ENCODE measurements at places on chromosomes 11 and 22. TPM values are rescaled to one million over a fixed set of nuclear protein-coding genes. Genes with fewer than 3 reads are reported as not detected.

SLC5A1 gene
- not detected for total RNA-seq

PPP6R2 gene
- total RNA-seq = 55.9 TPM

RASD2 gene
- not detected for total RNA-seq

RPS6KB2 gene
- total RNA-seq = 55.0 TPM

ZNF280B gene
- 8.6 TPM for total RNA-seq

GPHA2 gene
- total RNA-seq = not detected

OR4D5 gene
- not detected for total RNA-seq
